ENCODE measurements at places on chromosomes 2 and 18.

DNA sequence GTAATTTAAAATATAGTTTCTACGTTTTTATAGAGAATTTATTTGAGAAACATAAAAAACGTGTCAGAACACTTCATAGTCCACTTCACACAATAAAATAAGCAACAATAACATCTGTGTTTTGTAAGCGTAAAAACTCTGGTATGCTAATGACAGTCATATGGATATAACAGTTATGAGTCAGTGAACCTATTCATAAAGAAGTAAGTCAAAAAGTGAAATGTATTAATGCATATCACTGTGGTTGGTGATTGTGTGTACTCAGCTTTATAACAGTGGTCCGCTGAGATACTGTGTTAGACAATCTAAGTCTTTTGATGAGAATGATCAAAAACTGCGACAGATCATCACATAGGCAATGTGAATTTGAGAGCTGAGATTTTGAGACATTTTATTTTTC lies 153.2 kb downstream of the WDR7 start:
- DNase-seq: no peak

DNA sequence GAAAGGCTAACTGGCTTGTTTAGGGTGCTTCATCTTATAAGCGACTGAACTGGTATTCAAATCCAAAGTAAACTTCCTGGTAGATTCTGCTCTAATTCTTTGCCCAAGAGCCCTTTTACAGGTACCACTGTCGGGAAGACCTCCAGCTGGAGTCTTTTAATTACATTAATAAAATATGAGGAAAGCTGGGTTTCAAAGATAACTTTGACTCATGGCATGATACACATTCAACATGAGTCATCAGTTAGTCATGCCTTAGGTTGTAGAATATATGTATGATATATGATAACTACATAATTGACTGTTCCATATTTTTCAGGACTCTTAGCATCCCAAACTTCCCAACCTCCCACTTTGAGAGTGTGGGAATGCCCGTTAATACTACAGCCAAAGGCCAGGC lies 32.3 kb downstream of the ZCCHC2 start:
- DNase-seq: no peak

- no peak for DNase-seq
Measured at GRCh38 chr2:222034058-222034457, 264.7 kb downstream of the PAX3 start.

- DNase-seq: no peak
Measured at GRCh38 chr18:35088921-35089320, 47.7 kb downstream of the MAPRE2 start.

DNA sequence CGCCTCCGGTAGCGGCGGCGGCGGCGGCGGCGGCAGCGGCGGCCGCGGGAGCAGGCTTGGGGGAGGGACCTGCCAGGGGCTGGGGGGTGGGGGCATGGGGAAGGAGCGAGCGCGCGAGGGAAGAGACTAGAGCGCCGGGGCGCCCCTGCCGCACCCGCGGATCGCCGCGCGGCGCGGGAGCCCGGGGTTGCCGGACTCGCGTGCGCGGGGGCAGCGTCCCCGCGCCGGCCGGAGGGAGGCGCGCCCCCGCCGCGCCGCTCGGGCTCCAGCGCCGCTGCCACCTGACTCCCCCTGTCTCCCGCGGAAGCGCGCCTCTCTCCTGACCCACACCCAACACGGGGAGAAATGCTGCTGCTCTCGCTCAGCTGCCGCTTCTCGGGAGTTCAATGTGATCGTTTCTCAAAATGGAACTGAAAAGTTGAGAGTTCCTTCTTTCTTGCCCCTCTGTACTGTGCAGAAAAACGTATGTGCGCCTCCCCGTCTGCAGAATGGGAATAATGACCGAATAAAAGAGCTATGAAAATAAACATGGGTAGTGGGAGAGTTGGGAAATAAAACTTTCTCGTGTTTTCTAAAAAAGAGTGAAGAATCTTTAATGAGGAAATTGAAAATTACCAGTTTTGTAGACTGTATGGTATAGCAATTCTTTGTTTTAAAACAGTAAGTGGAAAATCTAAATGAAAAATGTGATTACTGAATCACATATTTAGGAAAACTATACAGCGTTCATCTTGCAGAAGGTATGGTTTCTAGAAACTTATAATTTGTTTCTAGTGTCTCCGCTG lies 455 bp upstream of the TLK1 start:
- peak; percentile 59 for DNase-seq

DNA sequence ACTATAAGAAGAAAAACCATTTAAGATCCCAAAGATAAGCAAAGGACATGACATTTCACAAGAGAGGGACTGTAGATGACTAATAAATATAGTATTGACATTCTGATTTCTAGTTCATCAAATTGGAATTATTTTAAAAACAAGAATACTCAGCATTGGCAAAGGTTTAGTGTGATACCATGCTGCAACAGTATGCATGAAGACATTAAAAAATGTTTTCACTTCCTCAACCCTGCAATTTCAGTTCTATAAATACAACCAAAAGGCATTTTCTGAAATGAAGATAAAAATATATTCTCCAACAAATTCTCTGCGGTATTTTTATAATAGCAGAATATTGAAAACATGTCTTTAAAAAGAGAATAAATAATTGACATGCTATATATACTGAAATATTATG lies 2.1 kb downstream of the C2orf81 start:
- no peak for DNase-seq

DNA sequence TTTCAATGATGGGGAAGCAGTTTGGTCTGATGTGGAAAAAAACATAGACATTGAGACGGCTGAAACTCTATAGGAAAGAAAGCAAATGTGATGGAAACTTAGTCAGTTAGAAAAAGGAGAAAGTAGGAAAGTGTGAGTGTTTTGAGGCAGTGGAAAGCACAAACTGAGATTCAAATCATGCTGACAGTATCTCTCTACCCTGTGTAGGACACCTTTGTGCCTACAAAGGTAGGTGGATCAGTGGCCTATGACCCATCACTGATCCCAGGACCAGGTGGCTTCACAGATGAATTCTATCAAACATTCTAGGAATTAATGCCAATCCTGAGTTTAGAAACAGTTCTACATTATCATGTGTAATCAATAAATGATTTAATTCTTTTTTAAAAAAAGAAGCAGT lies 57.1 kb downstream of the CD226 start:
- DNase-seq: no peak

GRCh38 chr2:229169751-229170150 lies 101.3 kb downstream of the PID1 start:
- no peak for DNase-seq

DNA sequence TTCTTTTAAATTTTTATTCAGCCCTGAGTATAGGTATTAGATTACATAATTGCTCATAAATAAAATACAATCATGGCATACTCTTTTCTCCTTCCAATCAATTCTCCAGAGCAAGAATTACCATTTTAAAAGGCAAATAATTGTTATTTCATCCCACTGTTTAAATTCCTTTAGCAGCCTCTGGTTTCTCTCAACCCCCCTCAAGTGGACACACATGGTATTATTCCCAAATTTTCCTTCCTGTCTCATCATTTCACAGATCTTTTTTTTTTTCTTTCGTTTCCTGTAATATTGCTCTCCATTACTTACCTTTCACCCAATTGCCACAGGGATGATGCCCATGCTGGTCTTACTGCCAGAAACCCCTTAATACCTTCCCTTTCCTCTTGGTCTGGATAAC lies 385.2 kb downstream of the RIT2 start:
- DNase-seq: no peak

GRCh38 chr2:151338115-151338514 lies 19.3 kb upstream of the TNFAIP6 start:
- no peak for DNase-seq

GRCh38 chr2:239530749-239531316 lies 130.0 kb upstream of the HDAC4 start:
- DNase-seq: no peak

DNA sequence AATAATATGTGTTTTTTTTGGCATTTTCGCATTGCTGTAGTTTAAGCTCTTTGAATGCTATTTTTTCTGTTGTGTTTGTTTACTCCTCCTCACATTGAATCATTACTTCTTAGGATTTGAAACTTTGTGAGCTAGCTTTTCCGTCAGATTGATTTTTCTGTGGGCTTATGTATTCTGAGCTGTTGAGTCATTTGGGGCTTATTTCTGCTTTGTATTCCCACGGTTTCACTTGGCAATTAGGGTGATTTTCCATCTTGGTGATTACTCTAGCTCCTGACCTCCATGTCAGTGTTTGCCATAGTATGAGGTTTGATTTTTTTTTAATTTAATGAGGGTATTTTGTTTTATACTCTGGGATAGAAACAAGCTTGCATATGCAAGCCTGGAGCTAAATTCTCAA lies 200.0 kb downstream of the CCDC102B start:
- no peak for DNase-seq

DNA sequence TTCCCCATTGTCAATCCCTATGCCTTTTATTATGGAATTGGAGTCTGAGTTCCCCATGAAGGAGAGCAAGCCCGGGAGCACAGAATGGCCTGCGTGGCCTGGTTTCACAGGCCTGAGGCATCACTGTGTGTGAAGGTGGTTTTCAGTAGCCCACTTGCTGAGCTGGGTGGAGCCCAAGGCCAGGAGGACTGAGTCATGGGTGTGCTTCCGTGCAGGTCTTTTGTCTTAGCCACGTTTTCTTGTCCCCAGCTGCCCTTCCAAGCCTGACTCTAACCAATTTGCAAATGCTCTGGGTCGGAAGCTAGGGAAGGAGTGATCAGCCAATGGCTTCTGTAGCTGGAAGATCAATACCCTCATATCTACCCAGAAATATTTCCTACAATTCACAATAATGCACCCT lies 119.2 kb downstream of the MAPK4 start:
- DNase-seq: no peak

DNA sequence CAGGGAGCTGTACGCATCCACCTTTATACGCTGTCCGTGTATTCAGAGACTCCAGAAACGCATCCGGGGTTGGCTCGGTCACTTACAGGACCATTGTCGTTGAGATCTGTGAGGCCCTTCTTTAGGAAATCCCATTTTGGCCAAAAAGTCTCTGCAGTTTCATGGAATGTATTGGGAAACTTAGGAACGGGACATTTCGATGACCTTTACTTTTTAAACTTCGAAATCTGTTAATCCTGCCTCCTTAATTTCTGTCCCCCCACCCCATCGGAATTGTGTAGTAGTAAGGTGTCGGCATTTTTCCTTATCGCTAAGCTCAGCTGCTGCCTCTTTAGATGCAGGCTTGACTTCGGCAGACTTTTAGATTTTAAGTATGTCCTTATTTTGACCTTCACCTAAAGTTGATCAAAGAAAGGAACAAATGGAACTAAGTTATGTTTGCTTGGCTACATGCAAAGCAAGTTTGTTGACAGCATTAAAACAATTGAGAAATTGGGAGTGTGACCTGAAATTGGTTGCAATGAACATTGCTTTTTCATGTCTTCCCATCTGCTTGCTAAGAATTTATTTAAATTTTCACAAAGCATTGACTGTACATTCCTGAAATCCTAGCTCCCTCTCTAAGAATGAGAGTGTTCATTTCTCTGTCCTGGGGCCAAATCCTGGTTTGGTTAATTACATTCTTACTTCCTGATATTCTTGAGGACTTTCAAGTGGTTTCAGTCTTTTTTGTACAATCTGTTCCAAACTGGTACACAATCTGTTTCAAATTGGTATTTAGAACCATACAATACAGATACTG lies 884 bp upstream of the RAPH1 start:
- DNase-seq: no peak

- DNase-seq: no peak
Measured at GRCh38 chr2:71720283-71720560, 266.9 kb downstream of the DYSF start.

- no peak for DNase-seq
Measured at GRCh38 chr2:215409331-215410127, 26.3 kb downstream of the FN1 start.

All from Caki2 (cell line).